ENCODE measurements at places on chromosomes 4 and X.

GRCh38 chrX:110168585-110168984 is 149.3 kb downstream of the AMMECR1 start:
- DNase-seq, result no peak

DNA sequence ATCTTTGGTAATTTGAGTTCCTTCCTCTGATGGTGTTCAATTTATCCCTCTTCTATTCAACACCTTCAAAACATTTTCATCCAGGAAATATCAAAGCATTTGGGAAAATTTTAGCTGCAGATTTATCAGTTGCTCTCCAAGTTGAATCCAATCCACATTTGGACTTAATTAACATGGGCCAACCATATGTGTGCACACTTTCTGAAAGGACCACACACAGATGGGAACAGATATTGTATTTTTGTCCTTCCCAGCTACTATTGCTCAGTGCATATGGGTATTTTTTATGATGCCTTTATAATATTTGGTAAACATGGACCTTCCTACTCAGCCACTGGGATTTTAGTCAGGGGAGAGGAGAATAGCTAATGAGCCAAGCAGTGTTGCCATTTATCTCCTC is 65.2 kb downstream of the GLRA2 start:
- no peak for DNase-seq

- no peak for DNase-seq
Observed at GRCh38 chrX:71224098-71224708, 1.2 kb downstream of the GJB1 start.

DNA sequence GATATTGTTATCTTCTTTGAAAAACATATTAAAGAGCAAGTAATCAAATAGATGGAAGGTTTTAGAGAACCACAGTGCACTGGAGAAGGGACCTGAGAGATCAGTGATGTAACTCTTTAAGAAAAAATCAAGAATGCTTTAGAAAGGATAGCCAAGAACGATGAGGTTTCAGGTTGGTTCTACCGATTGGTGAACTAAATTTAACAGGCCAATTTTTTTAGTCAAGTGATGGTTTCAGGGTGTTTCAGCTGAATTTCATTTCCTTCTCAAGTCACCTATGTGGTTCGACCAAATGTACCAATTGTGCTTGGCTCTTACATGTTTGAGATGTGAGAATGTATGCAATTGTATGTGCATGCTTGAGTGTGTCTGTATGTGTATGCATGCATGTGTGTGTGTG is 26.5 kb downstream of the HS3ST1 start:
- DNase-seq, result no peak

DNA sequence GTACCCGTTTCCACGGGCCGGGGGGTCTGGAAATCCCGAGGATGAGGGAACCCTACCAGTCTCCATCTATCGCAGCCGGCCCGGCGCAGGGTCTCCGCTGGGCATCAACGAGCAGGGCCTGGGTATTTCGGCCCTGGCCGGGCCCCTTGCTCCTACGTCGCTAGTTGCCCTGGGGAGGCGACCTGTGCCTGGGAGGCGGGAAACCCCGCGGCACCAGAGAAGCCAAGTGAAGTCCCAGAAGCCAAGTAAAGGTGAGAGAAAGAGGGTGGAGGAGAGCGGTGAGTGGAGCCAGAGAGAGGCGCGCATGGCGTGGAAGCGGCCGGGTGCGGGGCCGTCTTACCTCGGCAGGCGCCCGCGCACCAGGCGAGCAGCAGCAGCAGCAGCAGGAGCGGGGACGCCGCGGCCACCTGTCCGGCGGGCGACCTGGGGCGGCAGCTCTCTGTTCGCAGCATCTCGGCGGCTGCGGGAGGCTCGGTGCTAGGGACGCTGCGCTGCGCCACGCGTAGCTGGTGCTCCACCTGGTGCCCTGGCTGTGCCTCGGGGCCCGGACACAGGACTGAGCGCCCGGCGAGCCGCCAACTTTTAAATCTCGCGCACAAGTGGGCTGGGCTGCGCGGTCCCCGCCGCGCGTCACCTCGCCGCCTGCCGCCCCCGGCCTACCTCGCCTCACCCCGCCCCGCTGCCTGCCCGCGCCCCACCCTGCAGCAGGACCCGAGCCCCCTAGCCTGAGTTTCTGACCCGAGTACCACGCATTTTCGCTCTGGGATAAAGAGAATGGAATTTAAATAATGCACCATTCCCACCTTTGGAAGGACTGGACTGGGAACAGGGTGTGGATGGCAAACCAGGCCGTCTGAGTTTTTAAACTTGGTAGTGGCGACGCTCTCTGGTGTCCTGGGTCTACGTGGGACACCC is at the start of gene NMU:
TSS of gene NMU (minus strand) at position 558 of the 915 bp plus-strand sequence. CDS start at position 452, 106 bp downstream.
- no peak for DNase-seq

GRCh38 chrX:22136711-22137110 is 104.6 kb downstream of the PHEX start:
- DNase-seq, result peak; percentile 77

DNA sequence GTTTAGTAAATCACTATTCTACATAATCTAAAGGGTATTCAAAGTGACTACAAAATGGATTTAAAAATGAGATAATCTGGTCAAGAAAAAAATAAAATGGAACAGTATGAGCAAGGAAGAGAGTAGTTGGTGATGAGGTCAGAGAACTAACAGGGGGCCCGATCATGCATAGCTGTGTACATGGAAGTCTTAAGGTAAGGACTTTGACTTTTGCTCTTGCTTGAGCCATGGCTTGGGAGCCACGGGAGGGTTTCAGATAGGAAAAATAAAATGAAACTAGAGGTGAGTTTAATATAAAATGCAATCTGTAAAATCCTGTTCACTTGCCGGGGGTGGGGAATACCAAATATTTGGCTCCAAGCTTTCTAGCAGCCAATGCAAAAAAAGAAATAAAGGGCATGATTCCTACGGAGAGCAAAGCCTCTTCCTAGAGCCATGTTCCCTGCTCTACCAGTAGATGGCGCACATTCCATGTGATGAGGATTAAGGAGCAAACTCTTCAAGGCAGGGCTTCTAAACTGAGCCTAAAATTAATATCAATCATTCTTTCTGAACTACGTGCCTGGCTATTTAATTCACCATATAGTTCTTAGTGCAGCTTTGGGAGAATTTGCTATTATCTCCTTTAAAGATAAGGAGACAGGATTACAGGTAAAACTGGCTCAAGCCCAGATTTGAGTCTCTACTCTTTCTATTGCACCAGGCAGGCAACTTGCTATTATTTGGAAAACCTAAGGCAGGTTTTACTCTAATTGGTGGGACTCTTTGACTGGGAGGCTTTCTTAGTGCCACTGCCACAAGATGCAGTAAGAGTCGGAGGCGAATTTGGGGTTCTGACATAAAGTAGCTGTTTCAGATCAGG is 6.8 kb upstream of the CLCN5 start:
- peak; percentile 63 for DNase-seq

DNA sequence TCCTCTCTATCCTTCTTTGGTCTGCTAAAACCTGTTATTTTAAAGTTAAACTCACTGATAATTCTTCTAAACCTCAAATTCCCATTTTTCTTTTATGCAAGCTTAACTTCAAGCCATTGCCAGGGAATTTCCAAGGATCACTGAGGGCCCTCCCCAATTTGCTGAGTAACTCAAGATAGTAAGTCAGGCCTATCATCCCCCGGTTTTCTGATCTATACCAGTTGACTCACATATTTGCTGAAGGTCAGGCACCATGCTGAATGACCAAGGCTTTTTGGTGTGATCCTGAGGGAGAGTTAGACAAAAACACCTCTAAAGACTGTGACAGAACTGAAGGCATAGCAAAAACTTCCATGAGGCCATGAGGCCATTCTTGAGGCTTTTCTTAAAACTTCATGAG is 1301.9 kb downstream of the PCDH7 start:
- DNase-seq, result no peak

Measured in fibroblast of villous mesenchyme (primary cell).